ENCODE measurements at places on chromosomes 16 and 17.
A peak's percentile ranks its signal among the peaks of the same experiment; 100 is the strongest.

DNA sequence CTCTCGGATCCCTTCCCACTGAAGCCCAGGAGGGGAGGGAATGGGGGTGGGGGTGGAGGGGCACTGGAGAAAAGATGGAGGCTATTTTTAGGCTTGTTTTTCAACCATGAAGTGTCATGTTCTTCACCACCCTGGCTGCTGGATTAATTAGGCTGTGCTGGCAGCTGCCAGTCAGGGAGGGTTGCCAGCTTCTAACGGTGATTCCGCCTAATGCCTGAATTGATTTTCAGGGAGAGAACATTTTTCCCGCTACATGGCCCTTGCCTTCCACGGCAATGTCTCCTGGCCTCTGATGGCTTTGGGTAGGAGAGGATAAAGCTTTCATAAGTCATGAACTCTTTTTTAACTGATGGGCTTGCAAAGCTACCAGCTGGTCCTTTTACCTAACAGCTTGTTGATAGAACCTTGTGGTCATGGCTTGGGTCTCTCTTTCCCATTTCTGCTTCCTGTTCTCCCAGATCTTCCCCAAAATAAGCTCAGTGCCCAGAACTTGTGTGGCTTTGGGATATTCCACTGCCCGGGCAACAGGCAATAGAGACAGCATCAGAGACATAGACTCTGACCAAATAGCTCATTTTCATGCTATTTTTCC is 167.4 kb downstream of the PITPNC1 start:
- peak; percentile 41 for DNase-seq

DNA sequence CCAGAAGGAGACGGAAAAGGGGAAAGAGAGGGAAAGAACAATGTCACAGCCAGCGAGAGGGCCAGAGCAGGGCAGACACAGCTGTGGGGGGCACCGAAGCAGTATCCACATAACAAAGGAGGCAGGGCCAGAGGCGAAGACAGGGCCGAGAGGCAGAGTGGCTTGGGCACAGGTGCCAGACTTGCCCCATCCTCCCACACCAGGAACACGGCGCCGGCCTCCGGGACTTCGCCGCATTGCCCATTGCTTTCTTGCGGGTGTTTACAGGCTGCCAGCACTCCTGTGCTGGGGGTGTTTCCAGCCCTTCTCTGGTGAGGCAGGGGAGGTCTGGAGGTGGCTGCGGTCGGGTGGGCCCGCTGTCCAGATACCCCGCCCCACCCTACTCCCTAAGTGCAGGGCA is 78.0 kb downstream of the ENGASE start:
- DNase-seq, result no peak

DNA sequence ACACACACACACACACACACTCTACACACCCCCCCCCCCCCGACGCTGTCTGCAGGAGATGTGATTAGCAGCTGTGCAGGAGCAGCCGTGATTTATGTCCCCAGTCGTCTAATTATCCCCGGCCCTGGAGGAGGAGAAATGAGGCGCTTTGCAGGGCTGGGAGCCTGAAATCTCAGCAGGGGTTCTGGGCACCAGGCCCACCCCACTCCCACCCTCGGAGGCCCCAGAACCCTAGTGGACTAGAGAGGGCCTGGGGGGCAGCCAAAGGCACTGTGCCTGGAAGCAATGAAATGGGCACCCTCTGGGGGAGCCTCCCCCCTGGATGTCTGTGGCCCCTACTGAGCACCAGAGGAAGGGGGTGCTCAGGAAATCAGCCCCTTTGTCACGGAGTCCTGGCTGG is 134.2 kb upstream of the CIBAR2 start:
- no peak for DNase-seq

DNA sequence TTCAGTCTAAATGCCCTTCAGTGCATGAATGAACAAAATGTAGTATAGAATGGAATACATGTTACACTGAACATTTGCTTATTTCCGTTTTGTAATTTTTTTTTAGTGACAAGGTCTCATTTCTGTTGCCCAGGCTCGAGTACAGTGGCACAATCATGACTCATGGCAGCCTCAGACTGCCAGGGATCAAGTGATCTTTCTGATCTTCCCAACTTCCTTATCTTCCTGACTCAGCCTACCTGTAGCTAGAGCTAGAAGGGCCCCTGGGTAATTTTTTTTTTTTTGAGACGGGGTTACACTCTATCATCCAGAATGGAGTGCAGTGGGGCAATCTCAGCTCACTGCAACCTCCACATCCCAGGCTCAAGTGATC is 7.3 kb upstream of the SLX4 start:
- no peak for DNase-seq

- DNase-seq, result no peak
These were observed 98.3 kb upstream of the CIBAR2 start for GRCh38 chr16:85210423-85211169.

All from femur (tissue), 1 donor.